ENCODE measurements at places on chromosomes 5 and 9.

DNA sequence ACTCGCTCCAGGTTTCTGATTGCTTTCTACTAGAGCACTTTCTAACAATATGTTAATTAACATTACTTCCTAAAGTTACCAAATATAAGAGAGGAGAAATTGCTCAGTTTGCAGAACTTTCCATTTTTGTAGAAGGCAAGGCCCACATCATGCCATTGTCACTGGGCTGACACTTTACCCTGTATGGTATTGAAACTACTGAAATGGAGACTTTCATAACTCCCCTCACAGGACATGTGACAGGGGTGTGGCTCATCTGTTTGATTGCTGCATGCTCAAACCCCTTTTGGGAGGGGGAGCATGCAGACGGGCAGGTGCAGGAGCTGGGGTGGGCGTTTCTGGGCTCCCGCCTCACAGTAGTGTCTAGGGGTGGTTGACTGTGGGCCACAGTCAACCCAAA is 206.3 kb upstream of the GHR start:
- DNase-seq: no peak

DNA sequence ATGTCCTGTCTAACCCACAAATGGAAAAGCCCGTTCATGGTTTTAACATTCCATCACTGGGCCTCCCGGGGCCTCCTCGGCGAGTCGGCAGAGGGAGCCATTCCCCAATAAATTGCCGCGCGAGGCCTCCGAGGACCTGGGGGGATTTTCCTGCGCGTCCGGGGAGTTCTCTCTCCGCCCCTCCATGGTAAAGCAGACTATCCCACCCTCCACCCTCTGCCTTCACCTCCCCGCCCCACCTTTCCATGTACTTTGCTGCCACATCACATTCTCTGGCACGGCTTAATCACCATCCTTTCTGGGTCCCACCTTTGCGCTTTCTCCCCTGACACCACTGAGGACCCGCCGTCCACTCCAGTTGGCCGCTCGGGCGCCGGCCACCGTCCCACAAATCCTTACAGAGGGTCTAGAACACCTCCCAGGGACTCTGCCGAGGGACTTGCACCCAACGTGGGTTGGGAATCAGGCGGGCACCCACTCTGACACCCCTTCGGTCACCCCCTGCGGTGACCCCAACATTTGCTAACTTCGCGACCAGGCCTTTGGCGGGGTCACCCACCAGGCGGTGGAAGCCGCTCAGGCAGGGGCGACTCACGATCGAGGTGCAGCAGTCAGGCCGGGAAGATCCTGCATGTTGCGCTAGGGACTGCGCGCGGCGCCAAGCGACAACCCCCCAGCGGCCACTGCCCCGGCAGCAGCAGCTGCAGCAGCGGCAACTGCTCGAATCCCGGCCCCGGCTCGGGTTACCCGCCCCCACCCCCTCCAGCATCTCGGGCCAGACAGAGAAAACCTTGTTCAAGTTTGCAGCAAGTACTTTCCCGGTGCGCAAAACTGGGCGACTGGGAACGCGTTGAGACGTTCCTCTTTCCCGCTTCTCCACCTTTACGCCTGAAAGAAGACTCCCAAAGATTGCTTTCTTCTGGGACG is at the start of gene MEGF10:
MEGF10 (plus strand) TSS at position 778 of the 927 bp plus-strand sequence. CDS start 40,513 bp downstream, outside the sequence.
- peak; percentile 38 for DNase-seq

DNA sequence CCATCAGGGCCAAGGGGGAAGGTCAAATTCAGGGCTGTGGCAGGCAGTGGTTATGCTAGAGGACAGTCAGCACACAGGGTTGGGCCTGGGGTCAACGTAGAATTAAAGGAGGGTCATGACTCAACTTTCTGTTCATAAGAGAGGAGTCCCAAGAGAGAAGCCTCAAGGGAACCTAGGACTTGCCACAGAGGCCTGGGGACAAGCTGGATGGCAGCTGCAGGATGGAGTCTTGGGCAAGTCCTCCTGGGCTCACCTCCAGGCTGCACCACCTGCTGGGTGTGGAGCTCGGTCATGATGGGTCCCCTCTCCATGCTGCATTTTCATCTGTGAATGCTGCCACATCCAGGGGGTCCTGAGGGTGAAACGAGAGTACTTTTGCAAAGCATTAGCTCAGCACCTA is 9.0 kb upstream of the WNK2 start:
- DNase-seq: no peak

DNA sequence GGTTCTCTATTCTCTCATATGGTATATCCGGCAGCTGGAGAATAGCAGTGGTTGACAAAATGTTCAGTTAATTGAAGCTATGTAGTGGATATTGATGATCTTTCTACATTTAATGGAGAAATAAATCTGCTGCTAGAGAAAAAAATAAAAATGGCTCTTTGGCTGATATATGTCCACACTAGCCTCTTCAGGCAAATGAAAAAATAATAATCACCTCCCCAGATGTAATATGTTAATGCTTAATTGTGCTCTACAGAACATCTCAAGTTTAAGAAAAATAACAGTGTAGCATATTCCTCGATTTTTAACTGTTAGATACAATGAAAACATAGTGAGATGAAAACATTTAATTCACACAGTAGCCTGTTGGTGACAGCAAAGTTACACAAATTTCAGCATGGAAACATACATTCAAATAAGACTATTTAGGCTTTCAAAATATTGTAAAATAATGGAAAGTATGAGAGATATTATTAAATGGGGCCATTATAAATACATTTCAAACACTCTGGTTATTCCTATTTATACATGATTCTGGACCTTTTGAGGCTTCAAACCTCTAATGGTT is 543.0 kb downstream of the MAT2B start:
- peak; percentile 2 for DNase-seq

- no peak for DNase-seq
These were observed 46.3 kb downstream of the NAA35 start for GRCh38 chr9:85987236-85987635.

DNA sequence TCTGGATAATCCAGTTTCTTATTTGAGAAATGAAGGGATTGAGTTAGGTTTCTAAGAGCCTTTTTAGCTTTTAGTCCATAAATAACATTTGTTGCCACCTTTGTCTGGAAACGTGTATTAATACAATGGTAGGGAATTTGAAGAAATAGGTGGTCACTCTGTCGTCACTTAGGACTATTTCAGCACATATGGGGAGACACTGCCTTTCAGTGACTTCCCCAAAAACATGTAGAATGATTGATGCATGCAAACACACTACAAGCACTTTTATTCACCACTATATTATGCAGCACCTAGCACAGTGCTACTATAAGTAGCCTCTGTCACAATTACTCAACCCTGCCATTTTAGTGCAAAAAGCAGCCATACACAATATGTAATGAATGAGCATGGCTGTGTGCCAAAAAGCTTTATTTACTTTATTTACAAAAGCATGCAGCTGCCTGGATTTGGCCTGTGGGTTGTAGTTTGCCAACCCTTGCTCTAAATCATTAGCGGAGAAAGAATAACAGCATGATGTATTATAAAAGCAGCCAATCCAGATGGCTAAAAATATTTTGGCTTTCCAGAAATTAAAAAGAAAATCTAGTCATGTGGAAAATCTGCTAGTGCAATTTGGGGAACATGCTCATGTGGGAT is 154.2 kb upstream of the HMHB1 start:
- DNase-seq: no peak

- DNase-seq: no peak
These were observed 68.9 kb downstream of the DAP start for GRCh38 chr5:10691826-10692785.

DNA sequence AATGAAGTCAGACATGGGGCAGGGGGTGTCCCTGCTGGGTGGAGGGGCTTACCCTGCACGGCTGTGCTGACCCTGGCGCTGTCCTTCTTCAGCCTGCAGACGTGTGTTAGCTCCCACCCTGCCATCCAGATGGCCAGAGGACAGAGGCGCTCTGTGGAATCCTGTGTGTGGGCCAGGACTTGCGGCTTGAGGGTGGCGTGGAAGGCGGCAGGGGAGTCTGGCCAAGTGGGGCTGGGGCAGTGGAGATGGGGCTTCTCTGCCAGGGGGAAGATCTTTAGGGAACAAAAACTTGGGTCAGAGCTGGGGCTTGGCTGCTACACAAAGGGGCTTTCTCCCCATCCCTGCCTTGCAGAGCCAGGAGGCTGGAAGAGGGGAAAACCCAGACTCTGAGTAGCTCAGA is 46.5 kb upstream of the SYNPO start:
- DNase-seq: no peak

DNA sequence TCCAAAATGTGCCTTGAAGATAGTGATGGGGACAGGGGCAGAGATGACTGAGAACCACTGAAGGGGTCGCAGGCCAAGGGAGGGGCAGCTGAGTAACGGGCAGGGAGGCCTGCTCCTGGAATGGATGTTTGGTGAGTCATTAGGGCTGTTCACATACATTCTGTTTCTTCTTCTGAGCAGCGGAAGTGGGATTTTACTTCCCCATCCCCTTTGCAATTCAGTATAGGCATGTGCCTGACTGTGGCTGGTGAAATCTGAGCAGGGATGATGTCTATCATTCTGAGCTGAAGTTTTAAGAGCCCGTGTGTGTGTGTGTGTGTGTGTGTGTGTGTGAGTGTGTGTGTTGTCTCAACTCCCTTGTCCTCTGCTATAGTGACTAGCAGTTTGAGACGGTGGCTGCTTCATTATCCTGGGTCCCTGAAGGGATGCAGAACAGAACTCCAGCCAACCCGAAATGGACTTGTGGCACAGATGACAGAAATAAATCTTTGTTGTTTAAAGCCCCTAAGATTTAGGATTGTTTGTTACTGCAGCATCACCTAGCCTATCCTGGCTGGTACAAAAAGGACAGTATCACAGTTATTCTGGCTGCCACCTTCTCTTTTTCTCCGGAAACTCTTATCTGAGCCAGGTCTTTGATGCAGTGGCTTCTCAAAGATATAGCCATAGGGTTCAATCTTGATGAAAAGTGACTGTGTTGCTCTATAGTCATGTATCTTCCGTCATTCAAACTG is 29.2 kb upstream of the TGFBI start:
- DNase-seq: peak; percentile 76

DNA sequence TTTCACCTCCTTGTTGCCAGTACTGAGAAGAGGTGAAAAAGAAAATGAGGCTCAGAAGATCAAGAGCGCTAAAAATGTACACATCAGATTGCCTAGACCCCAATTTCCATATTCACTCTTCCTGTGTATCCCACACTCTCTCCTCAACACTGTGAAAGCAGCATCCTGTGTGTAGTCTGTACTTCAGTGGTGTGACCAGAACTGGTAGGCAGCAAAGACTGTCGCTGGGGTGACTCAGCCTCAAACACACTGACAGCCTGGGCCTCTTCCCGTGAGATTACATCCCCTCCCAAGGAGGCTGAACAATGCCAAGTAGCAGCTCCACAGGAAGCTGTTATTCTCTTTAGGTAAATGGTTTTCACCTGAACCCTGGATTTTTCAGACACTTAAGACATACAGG is 135.5 kb downstream of the CCDC192 start:
- DNase-seq: peak; percentile 69

DNA sequence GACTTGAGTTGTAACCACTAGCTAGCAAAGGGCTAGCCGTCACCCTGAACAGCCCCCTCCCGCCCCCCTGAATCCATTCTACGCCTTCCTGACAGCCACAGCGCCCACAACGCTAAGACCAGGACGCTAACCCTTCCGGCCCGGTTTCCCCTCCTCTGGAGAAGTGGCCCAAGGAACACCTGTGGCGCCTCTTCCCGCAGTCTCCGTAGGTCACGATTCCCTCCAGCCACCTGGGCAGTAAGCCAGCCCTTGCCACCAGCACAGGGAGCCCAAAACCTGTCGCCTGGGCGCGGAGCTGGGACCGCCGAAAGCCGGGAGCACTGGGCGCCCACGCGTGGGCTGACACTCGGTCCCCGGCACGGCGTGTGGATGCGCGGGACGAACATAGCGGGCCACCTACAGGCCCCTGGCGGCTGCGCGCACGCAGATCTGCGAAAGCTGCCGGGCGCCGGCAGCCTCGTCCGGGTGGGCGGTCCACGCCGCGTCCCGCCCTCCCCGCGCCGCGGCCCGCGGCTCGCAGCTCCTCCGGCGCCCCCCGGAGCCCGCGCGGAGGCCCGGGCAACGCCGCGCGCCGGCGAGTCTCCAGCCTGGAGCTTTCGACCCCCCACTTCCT is 596 bp downstream of the IRF1 start:
- DNase-seq: peak; percentile 57

- DNase-seq: no peak
These were observed 10.6 kb upstream of the MOCS2 start for GRCh38 chr5:53120165-53120564.

GRCh38 chr5:78377056-78377717 is 16.8 kb downstream of the SCAMP1 start:
- peak; percentile 8 for DNase-seq

DNA sequence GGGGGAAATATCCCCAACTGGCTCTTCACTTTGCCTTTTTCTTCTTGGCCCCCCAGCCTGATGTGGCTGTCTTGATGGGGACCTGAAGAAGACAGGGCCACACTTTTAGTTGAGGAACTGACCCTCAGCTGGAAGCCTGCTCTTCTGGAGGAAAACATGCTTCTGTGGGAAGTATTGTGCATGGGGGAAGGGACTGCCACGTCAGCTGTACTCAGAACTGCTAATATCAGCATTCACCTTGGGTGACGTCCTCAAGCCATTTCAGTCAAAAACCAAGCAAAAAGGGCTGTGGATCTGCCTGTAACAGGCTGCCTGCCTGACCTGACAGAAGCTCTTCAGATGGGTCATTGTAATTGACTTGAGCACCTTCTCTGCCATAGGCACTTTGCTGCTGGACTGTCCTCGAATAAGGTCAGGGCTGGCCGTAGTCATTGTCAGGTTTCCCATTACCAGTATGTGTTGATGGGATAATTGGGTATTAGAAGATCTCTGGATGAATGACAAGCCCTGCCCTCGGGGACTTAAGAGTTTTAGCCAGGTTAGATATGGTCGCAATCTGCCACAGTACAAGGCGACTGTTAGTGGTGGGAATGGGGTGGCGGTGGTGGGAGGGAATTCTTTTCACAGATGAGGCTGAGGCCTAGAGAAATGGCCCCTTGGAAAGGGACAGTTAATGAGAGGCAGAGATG is 10.4 kb downstream of the RAI14 start:
- no peak for DNase-seq

DNA sequence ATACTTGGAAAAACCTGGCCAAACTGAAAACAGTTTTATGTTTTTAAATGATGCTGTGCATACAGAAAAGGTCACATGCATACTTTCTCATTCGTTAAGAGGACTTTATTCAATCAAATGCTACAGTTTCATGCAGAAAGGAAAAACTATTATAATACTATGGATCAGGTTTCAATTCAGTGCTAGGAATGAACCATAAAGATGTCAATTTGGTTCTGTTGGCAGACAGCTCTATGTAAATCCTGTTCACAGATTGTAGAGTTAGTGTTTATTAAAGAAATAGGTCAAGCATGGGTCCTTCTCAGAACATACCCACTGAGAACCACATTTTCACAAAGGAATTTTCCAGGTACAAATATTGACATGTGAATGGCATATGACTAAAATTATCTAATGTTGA is 57.1 kb downstream of the RETREG1 start:
- DNase-seq: no peak
